Sigmoid colon (tissue), 7 donors: ENCODE measurements at places on chromosomes 3 and 15. TPM values are rescaled to one million over a fixed set of nuclear protein-coding genes. Genes with fewer than 3 reads are reported as not detected.

Gene MCF2L2
- 0.99 TPM for total RNA-seq

Gene VPS13C
- 103 TPM for total RNA-seq

Gene SI
- total RNA-seq, result not detected

Gene TRANK1
- 26.3 TPM for total RNA-seq

Gene CHP1
- total RNA-seq, result 118 TPM

Gene CMTM8
- total RNA-seq, result 0.49 TPM

Gene LCMT2
- total RNA-seq, result 4.6 TPM

Gene GHRL
- total RNA-seq, result 0.71 TPM

Gene TERC
- total RNA-seq, result 139 TPM

GRCh38 chr3:18062657-18063025 is 320.2 kb upstream of the TBC1D5 start:
- DNase-seq, result no peak

- DNase-seq, result no peak
Observed at GRCh38 chr15:51936105-51936478, 35.5 kb downstream of the LEO1 start.

DNA sequence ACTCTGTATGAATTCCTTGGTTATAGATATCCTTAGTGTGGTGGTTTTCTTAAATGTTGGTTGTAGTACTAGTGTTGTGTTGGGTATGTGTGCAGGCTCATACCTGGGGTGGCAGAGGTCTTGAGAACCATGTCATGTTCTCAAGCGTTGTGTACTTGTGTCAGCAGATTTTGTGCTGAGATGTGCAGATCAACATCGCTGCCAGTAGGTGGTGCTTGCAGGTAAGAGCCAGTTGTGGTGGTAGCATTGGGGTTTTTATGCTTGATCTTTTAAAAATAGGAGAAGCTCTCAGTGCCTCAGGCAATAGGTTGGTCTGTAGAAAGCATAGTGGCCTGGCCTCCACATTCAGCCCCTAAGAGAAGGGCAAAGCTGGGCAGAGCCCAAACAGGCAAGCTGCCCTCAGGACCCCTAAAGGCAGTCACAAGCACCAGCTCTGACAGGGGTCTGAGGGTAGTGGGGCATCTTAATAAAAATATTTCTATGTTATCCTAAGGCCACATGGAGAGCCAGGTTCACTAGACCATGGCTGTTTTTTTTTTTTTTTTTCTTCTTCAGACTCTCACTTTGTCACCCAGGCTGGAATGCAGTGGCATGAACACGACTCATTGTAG is 164.0 kb downstream of the IL20RB start:
- no peak for DNase-seq

DNA sequence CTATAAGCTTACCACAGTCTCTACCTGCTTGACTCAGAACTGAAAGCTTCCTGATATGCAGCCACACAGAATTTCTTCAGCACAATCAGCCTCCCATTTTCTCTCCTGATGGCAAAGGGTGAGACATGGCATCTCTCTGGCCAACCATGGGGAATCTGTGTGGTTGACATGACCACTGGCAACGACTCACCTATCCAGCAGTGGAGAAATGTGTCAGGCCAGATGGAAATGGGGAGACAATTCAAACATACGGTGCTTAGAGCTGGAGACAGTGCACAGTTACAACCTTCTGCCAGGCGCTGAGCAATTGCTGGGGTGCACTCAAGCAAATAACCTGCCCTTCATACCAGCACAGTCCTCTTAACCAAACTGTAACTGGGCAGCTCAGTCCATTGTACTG is 3.6 kb downstream of the ZNF385D start:
- no peak for DNase-seq

DNA sequence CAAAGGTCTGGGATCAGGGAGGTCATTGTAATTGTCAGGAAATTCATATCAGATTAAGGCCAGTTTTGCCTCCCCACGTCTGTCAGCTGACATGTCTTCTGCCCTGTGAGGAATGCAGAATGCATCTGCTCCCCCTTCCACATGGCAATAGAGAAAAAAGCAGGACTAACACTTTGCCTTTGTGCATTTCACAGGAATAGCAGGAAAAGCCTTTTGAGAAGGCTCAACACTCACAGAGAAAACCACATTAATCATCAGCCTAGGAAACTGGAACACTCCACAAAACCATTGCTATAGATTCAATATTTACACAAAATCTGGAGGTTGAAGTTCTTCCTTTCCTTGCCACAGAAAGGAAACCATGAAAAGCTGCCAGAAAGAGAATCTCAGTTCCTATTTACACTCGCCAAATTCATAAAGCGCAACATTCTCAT is 165.2 kb upstream of the HES1 start:
- DNase-seq, result no peak

DNA sequence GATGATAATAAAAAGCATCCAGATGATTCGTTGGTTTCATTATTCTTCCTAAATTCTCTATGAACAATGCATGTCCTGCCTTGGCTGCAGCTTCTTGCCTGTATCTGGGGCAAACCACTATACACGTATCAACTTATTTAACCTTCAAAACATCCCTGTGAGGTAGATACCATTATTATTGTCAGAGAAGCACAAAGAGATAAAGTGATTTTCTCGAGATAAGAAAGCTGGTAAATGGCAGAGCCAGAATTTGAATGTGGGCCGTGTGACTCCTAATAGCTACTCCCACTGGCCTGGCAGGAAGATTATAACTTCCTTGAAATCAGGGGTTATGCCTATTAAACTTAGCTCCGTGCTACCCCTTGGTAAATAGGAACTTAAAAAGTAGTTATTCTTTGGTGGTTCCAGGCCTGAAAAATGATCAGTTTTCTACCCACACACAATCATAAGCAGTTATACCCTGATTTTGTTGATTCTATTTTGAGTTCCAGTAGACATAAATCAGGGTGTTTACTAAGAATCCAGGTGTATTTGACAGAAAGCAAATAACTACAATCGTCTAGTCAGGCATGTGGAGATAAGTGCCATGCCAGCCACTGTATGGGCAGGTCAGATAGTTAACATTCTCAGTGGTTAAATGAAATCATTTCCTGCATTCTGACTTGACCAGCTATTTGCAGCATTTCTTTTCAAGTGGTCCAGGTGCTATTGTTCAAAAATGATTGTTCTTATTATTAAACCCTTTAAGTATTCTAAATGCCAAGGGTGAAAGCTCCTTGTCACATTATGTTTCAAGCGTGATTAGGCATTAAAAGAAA is 99.2 kb upstream of the LRRN1 start:
- no peak for DNase-seq

DNA sequence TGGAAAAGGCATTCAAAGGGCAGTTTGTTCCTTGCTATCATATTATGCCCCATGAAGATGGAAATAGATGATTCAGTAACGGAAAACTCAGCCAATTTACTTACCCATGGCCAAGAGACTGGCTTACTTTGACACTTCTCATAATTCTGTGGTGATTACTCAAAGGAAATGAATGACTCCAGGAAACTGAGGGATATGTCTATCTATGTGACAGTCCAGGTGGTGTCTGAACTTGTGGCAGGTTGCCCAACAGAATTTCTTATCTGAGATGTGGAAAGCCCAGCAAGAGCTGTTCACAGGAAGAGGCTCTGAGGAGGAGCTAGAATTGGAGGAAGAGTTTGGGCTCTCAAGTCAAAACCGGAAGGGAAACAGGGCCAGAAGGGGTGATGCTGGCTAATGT is 91.2 kb downstream of the KCNAB1 start:
- no peak for DNase-seq

DNA sequence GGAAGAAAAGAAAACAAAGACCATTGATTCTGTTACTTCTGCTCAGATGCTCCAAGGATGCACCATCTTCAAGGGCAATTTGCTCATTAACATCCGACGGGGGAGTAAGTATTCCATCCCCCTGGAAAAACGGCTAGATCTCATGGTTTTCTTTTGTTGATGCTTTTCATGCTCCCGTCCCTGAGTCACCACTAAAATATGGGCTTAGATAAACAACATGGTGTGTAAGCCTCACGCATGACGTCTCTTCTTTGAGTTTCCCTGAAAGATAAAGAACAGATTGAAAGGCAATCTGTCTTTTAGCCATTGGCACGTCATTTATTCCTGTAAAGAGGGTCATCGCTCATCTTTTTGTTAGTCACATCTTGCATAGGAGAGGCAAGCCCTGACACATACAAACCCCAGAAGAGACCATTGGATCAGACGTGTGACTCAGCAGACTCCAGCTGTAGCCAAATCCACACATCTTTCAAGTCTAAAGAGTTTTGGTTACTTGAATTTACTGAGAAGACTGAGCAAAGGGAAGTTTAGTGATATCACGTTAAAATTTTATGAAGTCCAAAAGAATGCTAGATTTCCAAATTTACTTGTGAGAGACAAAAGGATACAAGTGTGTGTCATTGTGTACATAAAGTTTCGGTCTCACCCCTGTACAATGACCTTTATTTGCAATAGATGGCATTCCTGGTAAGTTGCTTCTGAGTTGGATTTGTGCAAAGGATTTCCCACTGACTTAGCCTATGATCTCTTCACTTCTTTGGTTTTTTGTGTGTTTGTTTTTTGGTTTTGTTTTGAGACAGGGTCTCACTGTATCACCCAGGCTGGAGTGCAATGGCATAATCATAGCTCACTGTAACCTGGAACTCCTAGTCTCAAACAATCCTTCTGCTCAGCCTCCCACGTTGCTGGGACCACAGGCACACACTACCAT is 110.5 kb downstream of the PGPEP1L start:
- no peak for DNase-seq

- peak; percentile 77 for DNase-seq
Observed at GRCh38 chr3:141050576-141051442, at the start of gene SPSB4. SPSB4 (plus strand) TSS chr3:141051347; CDS start chr3:141066105, 14,758 bp downstream.

DNA sequence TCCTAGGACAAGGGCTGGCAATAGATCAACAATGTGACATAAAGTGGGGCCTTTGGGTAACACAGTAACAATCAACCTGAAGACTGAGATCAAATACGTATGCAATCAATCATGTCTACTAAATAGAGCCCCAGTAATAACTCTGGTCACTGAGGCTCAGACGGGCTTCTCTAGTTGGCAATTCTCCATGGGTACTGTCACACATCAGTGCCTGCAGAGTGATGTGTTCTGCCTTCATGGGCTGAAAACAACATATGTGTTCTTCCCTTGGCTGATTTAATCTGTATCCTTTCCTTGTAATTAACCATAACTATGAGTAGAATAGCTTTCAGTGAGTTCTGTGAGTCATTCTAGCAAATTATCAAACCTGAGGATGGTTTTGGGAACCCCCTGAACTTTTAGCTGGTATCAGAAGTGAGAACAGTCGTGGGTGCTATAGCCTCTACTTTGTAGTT is 113.6 kb downstream of the TMCO5A start:
- no peak for DNase-seq

GRCh38 chr3:159879598-159879997 is 109.0 kb upstream of the IL12A start:
- DNase-seq, result no peak

GRCh38 chr15:48553559-48553958 is 92.0 kb downstream of the FBN1 start:
- DNase-seq, result no peak

- peak; percentile 92 for DNase-seq
Observed at GRCh38 chr15:85618956-85619491, 175.7 kb downstream of the KLHL25 start.

DNA sequence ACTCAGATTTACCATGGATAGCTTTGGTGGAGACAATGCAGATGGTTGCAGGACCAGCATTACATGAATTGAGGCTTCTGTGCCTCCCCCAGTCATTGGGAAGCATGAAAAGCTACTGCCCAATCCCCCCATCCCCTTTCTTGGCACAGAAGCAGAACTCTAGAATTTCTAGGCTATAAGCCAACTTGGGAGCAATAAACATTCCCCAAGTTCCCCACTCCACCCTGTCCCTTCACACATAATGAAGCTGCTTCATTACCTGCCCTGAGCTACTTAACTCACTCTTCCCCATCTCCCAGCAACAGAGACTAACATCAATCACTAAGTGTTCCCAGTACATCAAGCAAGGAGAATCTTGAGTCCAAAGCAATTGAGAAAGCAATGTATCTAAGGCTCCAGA is 164.5 kb downstream of the RORA start:
- no peak for DNase-seq

DNA sequence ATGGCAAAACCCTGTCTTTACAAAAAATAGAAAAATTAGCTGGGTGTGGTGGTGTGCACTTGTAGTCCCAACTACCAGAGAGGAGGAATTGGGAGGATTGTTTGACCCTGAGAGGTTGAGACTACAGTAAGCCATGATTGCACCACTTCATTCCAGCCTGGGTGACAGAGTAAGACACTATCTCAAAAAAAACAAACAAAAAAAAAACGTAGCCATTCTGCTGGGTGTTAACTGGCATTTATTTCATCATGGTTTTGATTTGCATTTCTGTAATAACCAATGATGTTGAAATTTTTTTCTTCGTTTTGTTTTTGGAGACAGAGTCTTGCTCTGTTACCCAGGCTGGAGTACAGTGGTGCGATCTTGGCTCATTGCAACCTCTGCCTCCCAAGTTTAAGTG is 63.3 kb downstream of the RPLP1 start:
- DNase-seq, result no peak

GRCh38 chr3:36595511-36595910 is 168.8 kb downstream of the DCLK3 start:
- DNase-seq, result no peak

- no peak for DNase-seq
Observed at GRCh38 chr15:62591842-62592838, 427.1 kb upstream of the C2CD4B start.

DNA sequence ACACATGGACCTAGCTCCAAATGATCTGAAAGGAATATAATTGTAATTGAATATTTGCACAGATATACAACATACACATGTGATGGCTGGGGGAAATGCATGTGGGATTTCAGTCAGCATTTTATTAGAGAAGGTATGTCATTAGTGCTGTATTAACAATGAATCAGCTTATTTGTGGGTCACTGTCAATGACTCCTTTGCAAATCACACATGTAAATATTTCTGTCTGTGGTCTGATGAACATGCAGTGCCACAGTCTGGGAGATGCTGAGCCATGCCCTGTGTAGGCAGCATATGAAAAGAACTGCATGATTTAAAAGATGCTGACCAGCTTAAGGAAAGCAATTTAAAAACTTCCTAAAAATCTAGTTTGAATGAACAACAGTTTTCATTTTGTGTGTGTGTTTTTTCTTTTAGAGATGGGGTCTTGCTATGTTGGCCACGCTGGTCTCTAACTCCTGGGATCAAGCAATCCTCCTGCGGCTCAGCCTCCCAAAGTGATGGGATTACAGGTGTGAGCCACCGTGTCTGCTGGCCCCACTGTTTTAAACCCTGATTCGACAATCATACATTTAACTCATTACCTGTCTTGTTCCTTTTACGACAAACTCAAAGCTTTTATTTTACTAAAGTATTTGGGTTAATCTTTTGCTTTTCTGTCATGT is 803 bp upstream of the B3GNT5 start:
- DNase-seq, result peak; percentile 44
